ENCODE measurements at places on chromosomes 12 and 14.

- DNase-seq, result no peak
These were observed 57.1 kb downstream of the NTF3 start for GRCh38 chr12:5489017-5489416.

- DNase-seq, result no peak
These were observed 348.7 kb downstream of the NAV3 start for GRCh38 chr12:78179346-78179745.

DNA sequence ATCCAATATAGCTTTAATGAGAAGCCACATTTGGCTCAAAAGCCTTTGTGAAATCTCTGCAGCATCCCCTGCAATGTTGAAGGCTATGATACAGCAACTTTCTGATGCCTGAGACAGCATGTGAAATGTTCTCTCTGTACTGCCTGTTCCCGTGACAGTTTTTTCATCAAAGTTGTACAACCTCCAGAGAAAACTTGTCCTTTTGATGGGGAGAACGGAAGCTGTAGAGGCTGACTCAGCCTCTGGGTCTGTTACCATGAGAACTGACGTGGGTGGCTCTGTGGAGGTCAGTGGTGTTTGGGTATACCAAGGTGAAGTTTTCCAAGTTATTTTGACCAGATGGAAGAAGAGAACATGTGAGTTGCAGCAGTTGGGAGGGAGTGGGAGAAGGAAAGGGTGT, 17.0 kb downstream of the SLC4A8 start:
- no peak for DNase-seq

DNA sequence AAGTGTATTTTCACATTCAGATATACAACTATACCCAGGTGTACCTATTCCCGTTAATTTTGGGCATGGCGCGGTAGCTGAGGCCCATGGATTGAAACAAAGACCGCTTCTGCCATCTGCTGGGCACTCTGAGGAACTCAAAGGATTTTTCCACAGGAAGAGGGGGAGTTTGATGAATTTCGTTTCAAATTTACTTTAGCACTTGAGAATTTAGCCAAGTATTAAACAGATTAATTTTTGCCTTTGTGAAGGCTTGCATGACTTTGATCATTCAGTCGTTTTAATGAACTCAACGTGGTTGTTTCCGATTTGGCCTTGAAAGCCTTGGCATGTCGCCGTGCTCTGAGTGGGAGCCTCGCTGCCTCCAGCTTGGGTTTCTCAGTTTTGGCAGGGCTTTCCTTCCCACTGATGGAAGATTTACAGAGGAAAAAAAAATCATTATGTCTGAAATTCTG, 153.2 kb upstream of the DDHD1 start:
- DNase-seq, result no peak

Data from CD8-positive, alpha-beta T cell (primary cell).